ENCODE measurements at places on chromosomes 5 and 9. TPM values are rescaled to one million over a fixed set of nuclear protein-coding genes. Genes with fewer than 3 reads are reported as not detected.
A peak's percentile ranks its signal among the peaks of the same experiment; 100 is the strongest.

The ENTPD8 gene
- total RNA-seq = not detected

GRCh38 chr9:133564451-133565116, 30.1 kb downstream of the ADAMTSL2 start:
- no peak for DNase-seq

- peak; percentile 19 for DNase-seq
Measured at GRCh38 chr5:13501176-13501575, 443.3 kb downstream of the DNAH5 start.

DNA sequence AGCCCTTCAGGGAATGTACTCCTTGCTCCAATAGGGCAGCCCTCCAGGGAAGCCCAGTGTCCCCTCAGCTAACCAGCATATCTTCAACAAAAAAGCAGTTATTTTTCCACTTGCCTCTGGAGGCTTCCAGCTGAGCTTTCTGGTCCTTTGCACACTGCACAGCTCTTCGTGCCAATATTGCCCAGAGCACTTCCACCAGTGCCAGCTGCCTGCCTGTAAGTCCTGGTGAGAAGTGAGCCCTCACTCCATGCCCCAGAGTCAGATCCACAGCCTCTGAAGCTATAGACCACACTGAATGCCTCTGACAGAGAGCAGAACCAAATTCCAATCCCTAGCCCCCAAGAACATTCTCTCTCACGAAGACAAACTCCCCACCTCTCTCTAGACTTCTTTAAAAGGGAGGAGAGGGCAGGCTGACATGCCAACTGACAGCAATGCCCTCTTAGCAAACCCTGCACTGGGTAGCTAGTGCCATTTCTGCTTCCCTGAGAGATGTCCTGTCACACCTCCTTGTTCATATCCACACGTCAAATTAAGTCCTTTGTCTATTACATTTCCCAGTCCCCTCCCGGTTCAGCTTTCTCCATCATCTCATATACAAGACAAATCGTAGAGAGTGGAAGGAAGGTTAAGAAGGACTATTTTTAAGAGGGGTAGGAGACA, 12.7 kb upstream of the HEXB start:
- DNase-seq = no peak

The GOLPH3 gene
- 206 TPM for total RNA-seq

The ARID3C gene
- total RNA-seq = not detected

The NAA35 gene
- total RNA-seq = 16.4 TPM

DNA sequence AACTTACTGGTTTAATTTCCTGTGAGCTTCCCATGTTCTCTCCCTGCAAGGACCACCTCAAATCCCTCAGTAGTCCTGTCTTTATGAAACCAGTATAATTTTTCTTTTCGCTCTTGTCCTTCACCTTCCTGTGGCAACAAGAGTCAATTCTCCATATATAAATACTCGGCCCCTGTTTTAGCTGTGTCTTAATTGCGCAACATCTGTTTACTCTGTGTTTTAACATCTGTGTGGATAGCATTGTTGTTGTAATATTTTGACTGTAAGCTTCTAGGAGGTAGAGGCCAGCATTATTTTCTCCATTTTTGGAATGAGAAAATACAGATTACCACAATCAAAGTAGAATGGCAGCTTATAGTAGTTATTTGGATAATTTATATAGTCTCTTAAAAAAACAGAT, 30.2 kb upstream of the CDKN2B start:
- DNase-seq = no peak

DNA sequence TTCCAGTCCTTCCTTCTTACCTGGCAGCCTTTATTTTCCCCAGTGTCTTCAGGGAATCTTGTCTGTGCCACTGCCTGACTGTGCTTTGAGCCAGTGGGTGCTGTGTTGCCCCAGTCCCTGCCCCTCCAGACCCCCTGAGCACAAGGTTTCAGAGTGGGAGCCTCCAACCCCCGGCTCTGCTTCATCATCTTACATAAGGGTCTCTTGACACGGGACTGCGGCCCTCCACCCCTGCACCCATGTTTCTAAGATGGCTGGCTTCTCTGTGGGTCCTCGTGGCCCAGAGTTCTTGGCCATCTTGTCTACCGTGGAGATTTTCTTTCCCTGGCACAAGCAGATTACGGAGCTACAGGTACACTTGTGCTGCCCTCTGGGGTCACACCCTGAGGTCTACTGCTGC, 194.1 kb downstream of the CACNA1B start:
- DNase-seq = peak; percentile 80

GRCh38 chr5:116303340-116303739, 218.5 kb downstream of the COMMD10 start:
- no peak for DNase-seq

- DNase-seq = no peak
Measured at GRCh38 chr9:129868872-129869486, 33.7 kb downstream of the USP20 start.

GRCh38 chr9:123062351-123063176, 29.1 kb downstream of the GPR21 start:
- DNase-seq = no peak

The RPS14 gene
- 1,492 TPM for total RNA-seq

DNA sequence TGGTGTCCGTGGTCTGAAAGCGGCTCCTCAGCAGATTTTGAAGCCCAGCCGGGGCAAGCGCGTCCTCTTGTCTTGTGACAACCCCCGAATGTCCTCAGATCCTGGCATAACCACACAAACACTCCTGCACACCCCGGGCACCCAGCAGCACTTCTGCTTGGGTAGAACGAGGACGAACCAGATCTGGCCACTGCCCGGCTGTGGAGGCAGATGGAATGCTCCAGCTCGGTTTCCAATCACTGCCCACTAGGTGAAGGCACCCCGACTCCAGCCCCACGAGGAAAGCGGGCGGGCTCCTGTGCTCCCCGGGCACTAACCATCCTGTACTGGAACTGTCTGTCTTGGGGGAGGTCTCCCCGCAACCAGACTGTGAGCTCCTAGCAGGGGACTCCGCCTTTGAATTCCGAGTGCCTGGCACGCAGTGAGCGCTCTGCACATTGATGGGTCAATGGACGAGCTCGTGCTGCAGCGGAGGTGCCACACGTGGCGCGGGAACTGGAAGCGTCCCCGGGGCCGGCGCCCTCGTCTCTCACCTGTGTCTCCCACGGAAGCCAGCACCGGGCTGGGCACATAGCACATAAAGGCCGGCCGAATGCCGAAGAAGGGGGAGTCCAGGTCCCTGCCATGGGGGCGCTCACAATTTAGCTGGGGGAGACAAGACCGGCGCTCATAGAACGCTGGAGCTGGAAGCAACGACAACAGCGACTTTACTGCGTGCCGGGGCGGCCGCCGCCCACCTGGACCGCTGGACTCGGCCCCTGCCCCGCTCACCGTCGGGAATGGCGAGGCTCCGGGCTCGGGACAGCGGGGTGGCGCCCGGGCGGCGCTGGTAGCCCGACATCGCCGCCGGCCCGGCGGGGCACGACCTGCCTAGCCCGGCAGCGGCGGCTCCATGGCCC, 608 bp downstream of the ENTR1 start:
- DNase-seq = no peak

DNA sequence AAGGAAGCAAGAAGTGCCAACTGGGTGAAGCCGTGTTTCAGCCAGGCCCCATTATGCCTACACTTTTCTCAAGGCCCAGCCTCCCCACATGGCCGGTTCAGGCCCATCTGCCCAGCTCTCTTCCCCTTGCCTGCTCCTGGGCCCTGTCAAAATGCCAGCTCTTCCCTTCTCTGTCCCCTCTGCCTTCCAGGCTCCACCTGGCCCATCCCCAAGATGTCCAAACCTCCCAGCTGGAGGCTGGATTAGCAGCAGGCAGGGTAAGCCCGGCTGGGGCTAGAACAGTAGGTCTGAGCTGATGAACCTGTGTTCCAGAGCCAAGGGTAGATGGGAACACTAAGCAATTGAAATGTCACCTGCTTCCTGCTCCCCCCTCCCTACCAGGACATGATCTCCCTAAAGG, 64.1 kb upstream of the HSPA9 start:
- DNase-seq = no peak

GRCh38 chr5:40365342-40366330, 314.1 kb upstream of the PTGER4 start:
- DNase-seq = no peak

- no peak for DNase-seq
Measured at GRCh38 chr9:88733651-88734421, 198.9 kb downstream of the NXNL2 start.

- DNase-seq = no peak
Measured at GRCh38 chr5:72790186-72790585, 26.3 kb upstream of the TNPO1 start.

DNA sequence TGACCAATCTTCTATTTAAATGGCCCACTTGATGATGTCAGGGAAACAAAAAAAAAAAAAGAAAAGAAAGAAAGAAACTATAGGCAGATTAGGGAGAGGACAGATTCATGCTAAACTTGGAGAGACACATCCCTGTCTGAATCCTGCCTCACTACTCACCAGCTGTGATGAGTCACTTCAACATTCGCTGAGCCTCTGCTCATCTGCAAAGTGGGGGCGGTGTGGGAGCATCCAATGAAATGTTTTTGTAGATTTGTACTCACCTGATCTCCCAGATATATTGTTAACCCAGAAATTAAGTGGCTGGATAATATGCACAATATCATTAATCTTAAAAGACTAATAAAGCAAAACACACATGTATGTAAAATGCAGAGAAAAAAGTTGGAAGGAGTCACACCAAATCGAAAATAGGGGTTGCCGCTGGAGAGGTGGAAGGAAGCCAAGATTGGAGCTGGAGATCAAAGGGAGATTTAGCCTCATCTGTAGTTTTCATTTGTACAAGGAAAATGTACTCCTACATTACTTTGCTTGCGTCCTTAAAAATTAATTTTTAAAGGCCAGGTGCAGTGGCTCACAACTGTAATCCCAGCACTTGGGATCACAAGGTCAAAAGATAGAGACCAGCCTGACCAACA, 17.0 kb upstream of the ERGIC1 start:
- no peak for DNase-seq

DNA sequence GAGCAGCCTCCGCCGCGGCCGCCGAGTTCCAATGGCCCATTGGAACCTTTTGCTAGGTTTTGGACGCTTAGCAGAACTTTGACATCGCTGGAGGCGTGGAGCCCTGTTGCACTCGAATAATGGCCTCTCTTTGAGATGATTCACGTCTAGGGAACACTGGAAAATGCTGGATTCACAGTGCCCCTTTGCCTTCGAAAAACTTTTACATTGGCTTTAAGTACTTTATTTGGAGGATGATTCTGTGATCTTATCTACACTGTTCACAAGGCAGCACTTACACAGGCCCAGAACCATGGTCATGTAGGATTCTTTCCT, 536 bp upstream of the PPIC start:
- DNase-seq = no peak

The ZSWIM6 gene
- total RNA-seq = 11.3 TPM

- no peak for DNase-seq
Measured at GRCh38 chr5:53110156-53110555, 599 bp upstream of the MOCS2 start.

Data from esophagus muscularis mucosa (tissue), 4 donors.